ENCODE measurements at places on chromosomes 5 and 9.

GRCh38 chr9:137448602-137448962, 7.4 kb upstream of the ENTPD8 start:
- DNase-seq, result no peak

GRCh38 chr9:89364666-89365531, 46.6 kb downstream of the SECISBP2 start:
- no peak for DNase-seq

- DNase-seq, result no peak
These were observed 16.7 kb downstream of the NXNL2 start for GRCh38 chr9:88551546-88552137.

GRCh38 chr9:17401858-17402257, 177.0 kb upstream of the SH3GL2 start:
- DNase-seq, result no peak

- peak; percentile 45 for DNase-seq
These were observed 36.1 kb downstream of the CAAP1 start for GRCh38 chr9:26856413-26857032.

GRCh38 chr9:80040457-80040856, 468.7 kb downstream of the TLE4 start:
- no peak for DNase-seq

- DNase-seq, result no peak
These were observed 26.9 kb downstream of the CSNK1G3 start for GRCh38 chr5:123538670-123539459.

DNA sequence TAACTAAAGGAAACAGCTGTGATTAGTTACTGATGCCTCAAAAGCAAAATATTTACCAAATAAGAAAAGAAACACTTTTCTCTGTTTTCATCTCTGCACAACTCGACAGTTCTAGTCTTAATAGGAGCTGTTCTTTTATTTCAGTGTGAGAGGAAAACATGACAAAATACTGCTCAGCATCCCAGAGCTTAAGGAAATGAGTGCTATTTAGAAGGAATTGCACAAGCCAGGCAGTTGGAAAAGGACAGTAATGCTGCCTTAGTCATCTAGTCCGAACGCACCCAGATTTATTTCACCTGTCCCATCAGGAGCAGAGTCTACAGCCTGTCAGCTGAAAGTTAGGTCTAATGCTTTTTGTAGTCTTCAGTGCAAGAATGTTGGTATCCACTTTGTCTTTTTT, 12.3 kb downstream of the ZCCHC9 start:
- no peak for DNase-seq

DNA sequence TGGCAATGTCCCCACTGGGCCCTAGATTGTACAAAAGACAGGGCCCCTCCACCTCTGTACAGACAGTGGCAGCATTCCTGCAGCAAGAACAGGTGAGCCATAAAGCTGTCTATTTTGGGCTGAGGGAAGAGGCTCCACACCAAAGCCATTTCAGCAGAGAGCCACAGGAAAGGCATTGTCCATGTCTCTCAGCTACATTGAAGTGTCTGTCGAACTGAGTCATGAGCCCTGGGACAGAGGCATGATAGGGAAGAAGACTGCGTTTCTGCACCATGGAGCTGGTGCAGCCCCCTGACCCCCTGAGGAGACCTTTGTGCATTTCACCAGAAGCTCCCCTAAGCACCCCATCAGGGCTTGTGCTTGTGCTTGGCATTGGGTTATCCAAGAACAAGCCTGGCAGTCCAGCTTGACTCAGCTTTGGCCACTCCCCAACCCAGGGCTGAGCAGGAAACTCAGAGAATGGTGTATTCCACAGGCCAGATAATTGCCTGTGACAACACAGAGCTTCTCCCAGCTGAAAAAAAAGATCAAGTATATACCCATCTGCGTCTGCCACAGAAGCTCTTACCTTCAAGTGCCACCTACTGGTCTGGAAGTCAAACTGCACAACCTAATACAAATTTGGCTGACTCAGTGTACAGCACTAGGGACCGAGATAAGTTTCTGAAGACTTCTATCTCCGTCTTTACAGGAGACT, 5.9 kb upstream of the FRMD3 start:
- DNase-seq, result peak; percentile 8

GRCh38 chr9:98612061-98612752, 96.5 kb downstream of the GABBR2 start:
- no peak for DNase-seq

DNA sequence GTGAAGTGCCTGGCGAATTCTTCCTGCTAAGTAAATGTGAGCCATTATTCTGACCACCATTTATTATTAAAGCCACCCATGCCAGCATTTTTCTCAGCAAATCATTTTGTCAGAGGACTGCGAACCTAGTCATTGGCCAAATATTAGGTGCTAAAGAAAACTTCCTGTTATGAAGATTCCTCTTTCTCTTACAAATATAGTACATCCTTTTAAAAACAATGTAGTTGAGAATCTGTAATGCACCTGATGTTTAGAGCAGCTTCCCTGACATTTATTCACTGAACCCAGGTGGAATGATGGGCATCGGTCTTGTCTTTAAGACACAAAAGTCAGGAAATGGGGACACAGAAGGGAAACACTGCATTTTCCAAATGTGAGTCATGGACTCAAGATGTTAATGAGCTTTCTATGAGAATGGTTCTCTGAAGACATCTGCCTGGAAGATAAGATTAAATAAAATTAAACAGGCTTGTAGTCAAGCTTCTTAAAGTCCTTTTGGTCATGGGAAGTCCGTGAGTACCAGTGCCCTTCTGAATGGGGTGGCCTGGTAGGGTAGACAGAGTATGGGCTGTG, 290.6 kb downstream of the FBXL7 start:
- DNase-seq, result no peak

DNA sequence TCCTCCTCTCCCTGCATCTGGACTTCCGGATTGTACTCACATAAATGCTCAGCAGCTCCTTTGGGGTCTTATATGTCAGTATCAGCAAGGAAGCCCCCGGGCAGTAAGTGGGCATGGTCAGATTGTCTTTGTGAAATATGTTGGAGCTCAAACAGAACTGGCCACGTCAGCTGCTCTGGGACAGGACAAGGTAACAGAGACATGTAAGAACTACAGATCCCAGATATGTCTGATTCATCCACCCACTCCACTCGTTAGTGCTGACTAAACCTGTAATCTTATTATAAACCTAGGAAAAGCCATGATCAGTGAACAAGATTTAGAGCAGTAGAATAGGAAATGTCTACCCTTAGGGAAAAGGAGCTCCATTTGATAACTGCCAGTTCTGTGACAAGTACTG, 561.8 kb downstream of the CETN3 start:
- DNase-seq, result no peak

DNA sequence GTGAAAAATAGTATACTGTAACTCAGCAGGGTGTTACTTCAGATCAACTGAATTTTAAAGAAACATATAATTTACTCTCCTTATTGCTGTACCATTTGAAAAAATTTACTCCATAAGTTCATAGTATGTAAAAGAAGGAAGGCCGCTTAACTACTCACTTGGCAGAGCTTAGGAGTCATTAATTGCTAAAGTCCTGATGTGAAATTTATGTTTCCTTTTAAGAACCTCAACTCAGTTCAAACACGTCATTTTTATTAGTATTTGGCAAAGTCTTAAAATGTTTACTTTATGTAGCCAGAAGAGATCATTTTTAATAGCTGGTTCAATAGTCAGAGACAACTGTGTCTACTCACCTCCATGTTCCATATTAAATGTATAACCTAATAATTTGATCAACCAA, 268.6 kb downstream of the CDH10 start:
- DNase-seq, result no peak

GRCh38 chr9:78074385-78075291, 43.0 kb upstream of the GNAQ start:
- no peak for DNase-seq

- no peak for DNase-seq
These were observed 297.7 kb downstream of the MSX2 start for GRCh38 chr5:175021841-175022625.

- DNase-seq, result no peak
These were observed 69.7 kb downstream of the PIK3R1 start for GRCh38 chr5:68285075-68285840.

DNA sequence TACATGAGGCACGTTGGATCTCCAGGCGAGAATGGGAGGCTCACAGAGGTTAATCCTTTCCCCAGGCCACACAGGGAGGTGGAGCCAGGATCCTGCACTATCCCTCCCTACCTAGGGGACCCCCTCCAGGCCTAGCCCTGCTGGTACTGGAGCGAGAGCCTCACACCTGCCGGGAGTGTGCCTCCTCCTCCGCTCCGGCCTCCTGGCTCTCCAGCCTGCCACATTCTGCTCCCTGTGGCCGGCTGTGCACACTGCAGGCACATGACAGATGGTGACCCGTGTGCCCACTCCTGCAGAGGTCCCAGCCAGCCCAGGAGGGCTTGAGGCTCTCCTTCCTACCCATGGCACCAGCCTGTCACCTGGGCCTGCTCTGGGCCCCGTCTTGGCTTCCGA, 93.4 kb downstream of the RXRA start:
- no peak for DNase-seq

DNA sequence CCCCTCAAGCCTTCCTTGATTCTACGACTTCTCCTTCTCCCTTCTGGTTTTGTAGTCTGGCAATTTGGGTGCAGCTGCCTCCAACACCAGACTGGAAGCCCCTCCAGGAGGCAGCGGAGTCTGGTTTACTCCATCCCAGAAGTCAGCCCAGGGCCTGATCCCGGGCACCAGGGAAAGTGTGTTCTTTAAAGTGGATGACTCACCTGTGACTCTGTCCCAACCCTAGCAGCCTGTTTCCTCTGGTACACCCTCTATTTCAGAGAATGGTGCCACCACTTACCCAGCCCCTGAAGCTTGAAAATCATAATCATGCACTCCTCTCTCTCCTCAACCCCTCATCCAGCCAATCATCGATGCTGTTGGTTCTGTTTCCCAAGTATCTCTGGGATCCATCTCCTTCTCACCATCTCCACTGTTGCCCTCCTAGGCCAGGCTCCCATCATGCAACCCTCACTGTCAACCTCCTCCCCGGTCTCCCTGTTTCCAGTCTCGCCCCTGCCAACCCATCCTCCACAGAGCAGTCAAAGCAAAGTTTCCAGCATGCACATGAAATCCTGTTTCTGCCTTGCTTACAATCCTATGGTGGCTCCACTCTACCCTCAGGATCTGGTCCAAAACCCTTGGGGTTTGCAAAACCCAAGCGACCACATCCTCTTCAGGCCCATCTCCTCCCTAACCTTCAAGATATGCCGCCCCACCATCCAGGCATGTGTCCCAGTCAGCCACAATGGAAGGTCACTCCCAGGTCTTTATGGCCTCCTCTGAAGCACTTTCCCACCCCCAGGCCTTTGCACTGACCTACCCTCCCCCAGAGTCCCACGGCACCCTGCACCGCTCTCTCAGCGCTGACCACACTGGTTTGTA, 10.5 kb downstream of the LHX6 start:
- DNase-seq, result no peak

DNA sequence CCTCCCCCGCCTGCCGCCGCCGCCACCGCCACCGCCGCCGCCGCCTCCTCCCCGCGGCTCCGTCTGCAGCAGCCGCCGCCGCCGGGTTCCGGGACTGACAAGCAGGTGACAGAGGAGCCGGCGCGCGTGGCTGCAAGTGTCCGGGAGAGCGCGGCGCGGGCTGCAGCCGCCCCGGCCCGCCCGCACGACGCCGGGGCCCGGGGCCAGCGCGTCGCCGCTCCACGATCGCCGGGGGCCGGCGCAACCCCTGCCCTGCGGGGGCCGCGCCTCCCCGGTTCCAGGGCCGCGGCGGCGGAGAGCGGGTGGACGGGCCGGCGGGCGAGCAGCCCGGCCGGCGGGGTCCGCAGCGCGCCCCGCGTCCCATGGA, 343 bp downstream of the LMX1B start:
- DNase-seq, result no peak

DNA sequence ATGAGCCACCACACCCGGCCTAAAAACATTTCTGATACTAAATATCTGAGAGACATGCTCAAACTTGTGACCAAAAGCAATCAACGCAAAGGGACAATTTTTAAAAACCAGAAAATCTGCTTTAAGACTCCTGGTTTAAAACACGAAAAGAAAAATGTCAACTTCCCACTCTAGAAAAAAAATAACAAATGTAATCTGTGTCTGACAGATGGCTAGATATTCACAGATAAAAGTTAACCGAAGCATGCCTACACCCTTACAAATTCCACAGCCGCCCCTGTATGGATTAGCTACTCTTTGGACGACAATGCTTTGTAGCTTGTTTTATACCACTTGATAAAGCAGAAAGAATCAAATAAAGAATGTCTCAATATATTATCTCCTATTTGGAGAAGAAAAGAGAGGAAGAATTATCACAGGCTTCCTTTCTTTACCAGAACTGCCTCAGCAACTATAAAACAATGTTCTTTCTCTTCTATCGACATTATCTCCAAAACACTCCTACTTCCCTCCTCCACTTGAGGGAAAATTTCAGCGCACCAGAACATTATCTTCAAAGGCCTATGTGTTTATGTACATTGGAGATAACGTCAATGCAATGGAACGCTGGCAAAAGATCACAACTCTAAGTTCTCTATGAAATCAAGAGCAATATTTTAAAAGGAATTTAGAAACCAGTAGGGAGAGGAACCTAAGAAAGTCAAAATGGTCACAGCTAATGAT, 26.2 kb downstream of the CEMIP2 start:
- DNase-seq, result no peak

DNA sequence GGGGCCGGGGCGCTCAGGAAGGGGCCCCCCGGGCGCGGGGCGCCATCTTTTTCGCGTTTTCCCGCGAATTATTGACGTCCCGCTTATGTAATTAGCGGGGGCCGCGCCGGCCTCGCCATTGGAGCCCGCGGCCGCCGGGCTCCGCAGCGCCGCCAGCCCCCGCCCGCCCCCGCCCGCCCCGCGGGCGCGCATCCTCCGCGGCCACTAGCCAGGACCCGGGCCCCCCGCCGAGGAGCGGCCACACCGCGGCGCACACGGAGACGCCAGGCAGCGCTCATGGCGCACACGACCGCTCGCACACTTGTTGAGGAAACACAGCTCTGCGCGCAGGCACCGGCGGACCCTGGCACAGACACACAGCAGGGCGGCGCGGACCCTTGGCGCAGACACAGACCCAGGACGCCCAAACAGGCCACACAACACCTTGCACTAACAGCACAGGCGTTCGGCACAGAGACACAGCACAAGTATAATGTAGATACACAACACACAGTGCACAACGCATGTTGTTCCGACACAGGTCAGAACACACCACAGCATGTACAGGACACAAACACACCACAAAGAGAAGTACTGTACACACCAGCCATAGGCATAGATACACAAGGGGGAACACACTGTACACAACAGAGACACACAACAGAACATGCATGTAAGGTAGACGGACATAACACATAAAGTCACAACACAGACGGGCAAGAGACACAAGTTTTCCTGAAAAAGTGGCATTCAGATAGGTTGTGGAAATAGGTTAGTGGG, 467 bp upstream of the PHF19 start:
- no peak for DNase-seq

GRCh38 chr5:55568654-55569512, 34.1 kb upstream of the PLPP1 start:
- DNase-seq, result no peak
